ENCODE measurements at places on chromosomes 11 and 22.
A peak's percentile ranks its signal among the peaks of the same experiment; 100 is the strongest.

DNA sequence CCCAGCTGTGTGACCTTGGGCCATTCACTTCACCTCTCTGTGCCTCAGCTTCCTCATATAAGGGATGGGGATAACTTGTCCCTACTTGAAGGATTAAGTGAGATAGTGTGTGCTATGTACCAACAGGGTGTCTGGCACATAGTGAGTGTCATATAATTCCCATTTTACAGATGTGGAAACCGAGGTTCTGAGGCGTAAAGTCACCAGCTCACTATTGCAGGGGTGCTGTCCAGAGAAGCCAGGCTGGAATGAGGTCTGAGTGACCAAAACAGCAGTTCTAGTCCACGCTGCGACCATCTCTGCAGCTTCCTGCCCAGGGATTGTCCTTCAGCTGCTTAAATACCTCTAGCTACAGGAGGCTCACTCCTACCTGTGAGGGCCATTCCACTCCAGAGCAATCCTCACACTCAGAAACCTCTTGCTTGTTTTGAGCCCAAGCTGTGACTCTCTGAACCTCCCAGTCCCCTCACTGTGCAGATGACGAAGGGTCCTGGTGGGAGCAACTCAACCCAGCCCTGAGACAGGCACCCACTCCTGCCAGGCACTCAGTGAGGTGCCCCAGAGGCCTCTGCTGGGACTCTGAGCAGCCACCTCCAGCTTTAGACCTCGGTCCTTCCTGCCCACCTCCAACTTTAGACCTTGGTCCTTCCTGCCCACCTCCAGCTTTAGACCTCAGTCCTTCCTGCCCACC is 5.8 kb downstream of the MB start:
- no peak for DNase-seq

GRCh38 chr11:118998822-118999221 is 884 bp downstream of the CENATAC start:
- no peak for DNase-seq

DNA sequence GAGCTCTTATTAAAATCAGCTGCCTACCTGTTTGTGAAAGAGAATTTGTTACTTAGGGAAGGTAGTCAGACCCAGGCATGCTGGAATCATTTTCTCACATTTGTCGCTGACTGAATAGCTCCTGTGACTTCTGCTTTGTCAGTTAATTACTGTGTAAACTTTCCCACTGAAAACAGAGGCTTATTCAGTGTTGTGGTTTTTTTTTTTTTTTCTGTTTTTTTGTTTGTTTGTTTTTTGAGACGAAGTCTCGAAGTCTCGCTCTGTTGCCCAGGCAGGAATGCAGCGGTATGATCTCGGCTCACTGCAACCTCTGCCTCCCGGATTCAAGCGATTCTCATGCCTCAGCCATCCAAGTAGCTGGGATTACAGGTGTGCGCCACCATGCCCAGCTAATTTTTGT is 5.6 kb upstream of the LDLRAD3 start:
- no peak for DNase-seq

- DNase-seq = no peak
Observed at GRCh38 chr22:37240240-37240940, 3.7 kb downstream of the RAC2 start.

- DNase-seq = no peak
Observed at GRCh38 chr11:126628790-126629621, 273.5 kb downstream of the ST3GAL4 start.

DNA sequence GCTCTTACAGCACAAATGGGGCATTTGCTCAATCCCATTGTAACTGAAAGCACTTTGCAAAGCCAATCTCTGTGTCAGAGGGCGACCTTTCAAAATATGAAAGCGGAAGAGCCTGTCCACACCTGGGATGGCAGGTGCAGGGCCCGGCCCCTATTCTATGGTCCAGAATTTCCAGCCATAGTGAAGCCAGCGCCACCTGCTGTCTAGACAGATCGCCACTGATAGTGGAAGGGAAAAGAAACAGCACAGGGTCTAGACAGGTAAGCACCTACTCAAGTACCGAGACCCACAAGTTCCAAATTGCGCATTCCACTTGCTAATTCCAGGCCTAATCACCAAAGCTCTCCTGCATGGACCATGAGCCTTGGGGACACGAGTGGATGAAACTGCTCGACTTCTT is 141.4 kb downstream of the NTM start:
- peak; percentile 13 for DNase-seq

- DNase-seq = no peak
Observed at GRCh38 chr11:115761817-115762216, 257.6 kb upstream of the CADM1 start.

DNA sequence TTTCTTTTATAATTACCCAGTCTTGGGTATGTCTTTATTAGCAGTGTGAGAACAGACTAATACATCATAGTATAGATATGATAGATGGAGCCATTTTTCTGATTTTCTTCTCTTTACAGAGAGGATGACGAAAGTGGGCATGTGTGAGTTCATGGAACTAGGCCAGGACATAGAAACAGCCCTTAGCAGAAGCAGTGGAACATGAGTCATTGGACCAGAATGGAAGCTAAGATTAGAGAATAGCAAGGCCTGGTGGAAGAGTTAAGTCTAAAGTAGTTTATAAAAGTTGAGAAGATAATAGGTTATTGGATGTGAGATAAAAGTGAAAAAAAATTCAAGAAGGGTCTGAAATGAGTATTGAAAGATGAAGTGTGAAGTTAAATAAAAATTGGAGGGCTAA is 97.0 kb upstream of the MPPED2 start:
- DNase-seq = no peak

- no peak for DNase-seq
Observed at GRCh38 chr11:46637546-46637945, 20.2 kb downstream of the ATG13 start.

GRCh38 chr11:9126636-9127035 is 35.2 kb upstream of the SCUBE2 start:
- no peak for DNase-seq

GRCh38 chr11:46554213-46555147 is 39.3 kb downstream of the AMBRA1 start:
- DNase-seq = peak; percentile 49

All from AML-193 (cell line).